ENCODE measurements at places on chromosomes 2 and 18.

- no peak for DNase-seq
These were observed 121.2 kb downstream of the IRS1 start for GRCh38 chr2:226678422-226678821.

DNA sequence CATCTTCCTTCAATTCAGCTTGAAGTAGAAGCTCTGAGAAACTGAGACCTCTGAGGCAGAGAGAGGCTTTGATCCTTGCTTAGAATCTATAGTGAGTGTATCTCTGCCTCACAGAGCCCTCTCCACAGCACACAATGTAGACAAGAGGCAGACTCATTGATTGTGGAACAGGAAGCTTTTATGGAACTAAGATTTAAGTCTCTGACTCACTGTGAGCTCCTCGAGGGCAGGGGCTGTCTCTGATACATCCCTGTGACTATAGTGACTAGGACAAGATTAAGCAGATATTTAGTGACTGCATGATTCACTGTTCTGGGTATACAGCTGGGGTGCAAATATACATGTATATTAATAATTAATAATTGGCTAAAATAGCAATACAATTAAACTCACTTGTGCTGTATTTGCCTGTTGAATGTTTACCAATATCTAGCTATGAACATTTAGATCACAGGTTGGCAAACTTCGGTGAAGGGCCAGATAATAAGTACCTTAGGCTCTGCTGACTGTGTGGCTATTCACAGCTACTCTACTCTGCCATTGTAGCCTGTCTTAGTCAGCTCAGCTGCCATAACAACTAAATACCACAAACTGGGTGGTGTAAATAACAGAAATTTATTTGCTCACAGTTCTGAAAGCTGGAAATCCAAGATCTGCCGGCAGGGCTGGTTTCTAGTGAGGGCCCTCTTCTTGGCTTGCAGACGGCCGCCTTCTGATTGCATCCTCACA lies 54.4 kb downstream of the ARHGEF4 start:
- no peak for DNase-seq

GRCh38 chr2:125560855-125561254 lies 1095.1 kb upstream of the GYPC start:
- no peak for DNase-seq

DNA sequence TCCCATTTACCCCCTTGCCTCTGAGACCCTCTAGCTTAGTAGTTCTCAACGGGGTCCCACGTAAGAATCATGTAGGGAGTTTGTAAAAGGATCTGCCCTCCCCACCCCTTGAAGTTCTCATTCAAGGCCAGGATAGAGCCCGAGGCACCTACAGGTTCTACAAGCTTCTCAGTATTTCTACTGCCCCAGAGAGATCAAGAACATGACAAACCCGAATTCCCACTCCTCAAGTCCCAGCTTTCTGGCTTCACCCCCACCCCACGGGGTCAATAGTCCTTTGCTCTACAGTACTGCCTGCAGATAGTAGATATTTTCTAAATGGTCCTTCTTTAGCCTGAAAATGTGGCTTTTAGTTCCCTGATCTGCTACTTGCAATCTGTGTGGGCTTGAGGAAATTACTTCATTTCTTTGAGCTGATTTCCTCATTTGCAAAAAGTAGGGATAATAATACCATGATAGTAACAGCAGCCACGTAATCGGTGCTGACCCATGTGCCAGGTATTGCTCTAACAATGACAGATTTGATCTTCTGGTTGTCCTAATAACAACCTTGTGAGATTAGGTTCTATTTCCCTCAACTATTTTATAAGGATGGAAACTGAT lies 7.1 kb downstream of the CIB4 start:
- no peak for DNase-seq

DNA sequence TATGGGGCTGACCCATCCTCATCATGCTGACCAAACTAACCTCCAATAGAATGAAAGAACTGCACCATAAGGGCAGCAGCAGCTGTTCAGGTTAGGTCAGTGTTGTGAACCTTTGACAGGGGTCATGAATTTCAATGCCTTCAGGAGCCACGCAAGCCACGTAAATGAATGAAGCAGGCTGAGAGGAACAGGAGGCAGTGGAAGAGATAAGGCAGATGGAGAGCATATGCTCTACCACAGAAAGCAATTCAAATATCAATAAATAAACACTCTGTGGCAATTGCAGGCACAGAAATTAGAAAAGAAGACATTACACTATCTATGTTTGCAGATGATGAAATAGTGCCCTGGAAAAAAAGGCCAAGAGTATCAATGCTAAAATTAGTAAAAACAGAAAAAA lies 56.3 kb downstream of the SCG2 start:
- DNase-seq = no peak

GRCh38 chr18:13222856-13223281 lies 4.3 kb downstream of the LDLRAD4 start:
- no peak for DNase-seq

GRCh38 chr2:217393585-217394032 lies 533.7 kb upstream of the TNP1 start:
- no peak for DNase-seq

GRCh38 chr2:240993446-240994170 lies 4.8 kb upstream of the SNED1 start:
- DNase-seq = no peak

GRCh38 chr18:9905401-9905922 lies 8.4 kb upstream of the VAPA start:
- no peak for DNase-seq

DNA sequence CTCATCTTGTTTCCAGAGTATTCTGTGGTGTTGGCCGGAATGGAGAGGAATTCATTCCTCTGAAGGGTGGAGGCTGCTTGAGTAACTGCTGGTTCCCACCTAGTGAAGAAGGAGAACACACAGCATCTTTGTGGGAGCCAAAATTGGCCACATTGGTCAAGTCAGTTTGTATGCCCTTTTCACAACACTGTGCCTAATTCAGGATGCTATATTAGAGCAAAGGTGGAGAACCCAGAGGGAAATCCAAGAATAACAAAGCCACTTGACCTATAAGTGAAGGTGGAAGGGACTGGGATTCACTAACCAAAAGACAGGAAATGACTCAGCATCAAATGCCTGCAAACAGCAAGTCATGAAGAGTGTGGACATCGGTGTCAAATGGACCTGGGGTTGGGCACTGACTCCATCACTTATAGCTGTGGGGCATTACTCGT lies 27.3 kb upstream of the MLPH start:
- DNase-seq = no peak

- no peak for DNase-seq
These were observed 9.4 kb downstream of the ODC1 start for GRCh38 chr2:10438688-10439087.

- no peak for DNase-seq
These were observed 82.5 kb upstream of the STPG4 start for GRCh38 chr2:47237375-47238334.

- no peak for DNase-seq
These were observed 237.3 kb upstream of the SALL3 start for GRCh38 chr18:78742218-78742745.

- no peak for DNase-seq
These were observed 40.6 kb downstream of the GPD2 start for GRCh38 chr2:156476850-156477206.

DNA sequence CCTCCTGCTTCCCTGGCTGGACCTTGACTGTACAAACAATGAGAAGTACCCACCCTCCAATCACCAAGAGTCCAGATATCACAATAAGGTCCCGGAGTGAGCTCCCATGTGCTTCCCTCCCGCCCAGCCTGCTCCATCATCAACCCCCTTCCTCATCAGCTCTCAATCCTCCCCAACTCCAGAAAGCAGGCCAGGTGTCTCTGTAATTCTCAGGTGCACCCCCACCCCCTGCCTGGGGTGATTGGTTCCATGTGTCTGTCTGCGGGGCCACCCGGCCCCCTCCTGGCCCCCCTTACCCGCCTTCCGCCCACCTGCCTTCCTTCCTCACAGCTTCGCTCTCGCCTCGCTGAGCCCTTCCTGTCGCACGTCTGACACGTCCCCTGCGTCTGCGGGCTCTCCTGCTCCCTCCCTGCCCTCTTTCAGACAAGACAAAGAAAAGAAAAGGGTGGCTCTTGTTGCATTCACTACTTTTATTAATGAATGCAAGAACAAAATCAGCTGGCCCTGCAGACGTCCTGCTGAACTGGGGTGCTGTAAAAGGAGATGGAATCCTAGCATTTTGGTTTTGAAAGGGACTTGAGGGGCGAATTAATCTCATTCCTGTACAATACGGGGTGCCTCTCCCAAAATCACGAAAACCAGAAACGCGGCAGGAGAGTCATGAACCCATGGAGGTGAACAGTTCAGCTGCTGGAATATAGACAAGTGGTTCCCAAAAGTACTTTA lies 26.5 kb upstream of the IGFBP2 start:
- DNase-seq = no peak

- no peak for DNase-seq
These were observed 62.5 kb downstream of the GNAL start for GRCh38 chr18:11751341-11752115.

- DNase-seq = no peak
These were observed 10.6 kb downstream of the ADD2 start for GRCh38 chr2:70757360-70757759.

DNA sequence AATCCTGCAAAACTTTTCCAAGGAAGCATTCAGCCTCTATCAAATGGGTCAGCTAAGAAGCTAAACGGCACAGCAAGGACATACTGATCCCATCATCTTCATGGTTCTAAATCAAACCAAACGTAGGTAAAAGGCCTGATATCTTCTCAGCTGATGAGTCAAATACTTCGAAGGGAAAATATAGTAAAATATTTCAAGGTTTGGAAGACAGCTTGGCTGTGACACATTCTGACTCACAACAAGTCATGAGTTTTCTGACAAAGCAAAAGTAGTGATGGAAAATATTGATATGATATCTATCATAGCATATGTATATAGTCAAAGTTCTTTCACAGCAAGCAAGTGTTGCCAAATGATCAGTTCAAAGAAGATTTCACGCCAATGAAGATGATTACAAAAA lies 31.5 kb downstream of the DOCK10 start:
- DNase-seq = no peak

- DNase-seq = no peak
These were observed 22.5 kb downstream of the CYRIA start for GRCh38 chr2:16643099-16643498.

- no peak for DNase-seq
These were observed 12.1 kb downstream of the PLEKHH2 start for GRCh38 chr2:43648994-43649701.

DNA sequence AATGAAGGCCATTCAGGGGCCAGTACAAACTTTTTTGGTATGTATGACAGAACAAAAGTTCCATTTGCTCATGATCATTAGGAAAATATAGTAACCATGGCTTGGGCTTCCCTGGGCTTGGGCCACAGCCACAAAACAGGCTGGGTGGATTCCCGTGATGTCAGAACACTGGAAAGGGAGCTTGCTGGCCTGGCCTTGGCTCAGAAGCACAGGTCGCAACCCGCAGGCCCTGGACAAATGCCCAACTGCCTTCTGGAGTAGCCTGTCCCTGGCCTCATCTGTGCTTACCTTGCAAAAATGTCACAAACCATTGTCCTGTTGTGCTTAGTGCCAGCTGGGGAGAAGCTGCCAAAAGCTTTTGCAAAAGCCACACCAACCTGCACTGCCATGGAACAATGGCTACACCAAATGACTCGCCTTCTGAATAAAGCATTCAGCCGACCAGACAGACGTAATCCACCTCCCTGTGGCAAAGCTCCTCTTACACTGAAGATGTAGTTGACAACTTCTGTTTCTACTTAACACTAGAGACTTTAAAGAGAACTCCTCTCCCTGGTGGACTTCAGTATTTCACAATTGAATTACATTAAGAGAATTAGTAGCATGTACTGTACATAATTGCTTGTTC lies 125.5 kb downstream of the ANKRD44 start:
- no peak for DNase-seq

DNA sequence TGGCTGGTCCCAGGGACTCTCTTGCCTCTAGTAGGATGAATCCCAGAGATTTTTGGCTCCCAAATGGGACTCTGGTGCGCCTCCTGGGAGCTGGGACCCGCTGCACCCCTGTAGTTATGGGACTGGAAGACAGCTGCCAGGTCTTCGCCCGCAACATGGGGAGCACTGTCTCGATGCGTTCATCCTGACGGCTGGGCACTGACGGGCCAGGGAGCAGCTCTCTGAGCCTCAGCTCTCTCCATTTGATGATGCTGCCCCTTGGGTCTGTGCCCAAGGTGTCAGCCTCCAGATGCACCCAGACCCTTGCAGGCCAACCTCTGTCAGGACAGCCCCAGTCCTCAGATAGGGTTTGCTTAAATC lies 9.3 kb upstream of the ARMC9 start:
- no peak for DNase-seq

DNA sequence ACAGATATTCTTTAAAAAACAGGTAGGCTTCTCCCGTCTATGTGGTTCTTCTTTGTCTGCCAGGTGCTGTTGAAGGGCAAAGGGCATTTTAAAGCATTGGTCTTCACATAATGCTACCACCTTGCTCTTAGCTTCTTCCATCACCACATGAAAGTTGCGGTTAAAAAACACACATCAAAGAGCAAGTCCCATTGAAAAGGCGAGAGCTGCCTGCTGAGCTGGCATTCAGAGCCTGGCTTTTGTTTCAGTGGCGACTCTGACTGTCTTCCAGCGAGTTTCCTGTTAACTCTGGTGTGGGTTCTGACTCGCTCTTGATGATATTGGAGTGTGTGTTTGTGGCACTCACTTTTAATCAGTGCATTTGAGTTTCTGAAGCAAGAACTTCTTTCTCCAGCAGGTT lies 624.9 kb upstream of the FANCL start:
- DNase-seq = no peak

DNA sequence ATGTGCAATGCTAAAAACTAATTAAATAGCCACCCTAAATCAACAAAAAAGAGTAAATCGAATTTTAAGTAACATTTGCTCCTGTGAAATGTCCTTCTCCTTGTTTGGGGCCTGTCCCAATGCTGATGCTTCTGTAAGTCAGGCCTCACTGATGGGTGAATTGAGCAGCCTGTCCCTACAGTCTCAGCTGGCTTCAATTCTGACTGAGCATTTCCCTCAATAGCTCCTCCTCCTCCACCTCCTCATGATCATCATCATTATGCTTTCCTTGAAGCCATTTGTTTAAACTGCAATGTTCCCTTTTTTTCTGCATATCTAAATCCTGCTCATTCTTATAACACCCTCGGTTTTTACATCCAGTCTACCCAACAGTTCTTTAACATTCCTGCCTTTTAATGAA lies 137.2 kb upstream of the CELF4 start:
- DNase-seq = no peak

- no peak for DNase-seq
These were observed 50.4 kb downstream of the MALT1 start for GRCh38 chr18:58721566-58722239.
